ENCODE measurements at places on chromosomes 1 and 21.

GRCh38 chr1:213914392-213914791 lies 73.4 kb upstream of the PROX1 start:
- no peak for DNase-seq

GRCh38 chr1:205351984-205352713 lies 4.6 kb downstream of the KLHDC8A start:
- DNase-seq, result no peak

GRCh38 chr1:47911892-47912291 lies 85.3 kb downstream of the TRABD2B start:
- no peak for DNase-seq

GRCh38 chr1:176692431-176692830 lies 229.5 kb downstream of the PAPPA2 start:
- no peak for DNase-seq

- DNase-seq, result no peak
Measured at GRCh38 chr1:39877231-39877778, 6.0 kb downstream of the TRIT1 start.

DNA sequence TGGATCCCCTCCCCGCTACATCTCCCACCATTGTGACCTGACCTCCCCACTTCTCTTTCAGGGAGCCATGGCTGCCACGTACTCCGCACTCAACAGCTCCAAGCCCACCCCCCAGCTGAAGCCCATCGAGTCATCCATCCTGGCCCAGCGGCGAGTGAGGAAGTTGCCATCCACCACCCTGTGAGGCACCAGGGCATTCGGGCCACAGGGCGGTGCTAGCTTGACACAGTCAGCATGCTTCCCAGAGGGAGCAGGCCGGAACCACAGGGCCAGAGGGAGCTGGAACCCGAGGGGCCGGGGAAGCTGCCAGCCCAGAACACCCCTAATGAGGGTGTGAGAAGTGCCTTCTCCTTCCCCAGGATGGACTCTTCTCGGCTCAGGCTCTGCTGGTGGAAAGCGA lies 44.5 kb downstream of the RPS6KA1 start:
- DNase-seq, result no peak

DNA sequence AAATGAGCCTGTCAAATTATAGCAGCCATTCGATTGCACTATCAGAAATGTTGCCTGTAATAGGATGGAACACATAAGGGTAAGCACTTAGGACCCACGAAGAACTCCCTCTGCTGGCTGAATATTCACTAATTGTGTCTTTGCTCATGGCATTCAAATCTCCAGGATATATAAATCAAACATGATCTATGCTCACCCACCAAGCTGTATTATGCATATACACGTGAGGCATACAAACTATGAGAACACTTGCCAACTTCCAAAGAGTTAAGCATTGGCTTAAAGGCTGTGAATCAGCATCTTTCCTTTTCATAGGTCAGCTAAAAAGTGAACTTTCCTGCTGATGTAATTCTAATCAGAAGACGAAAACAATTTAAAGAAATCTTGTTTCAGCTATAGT lies 34.5 kb downstream of the TMPRSS15 start:
- DNase-seq, result peak; percentile 60

GRCh38 chr1:232108598-232108997 lies 482.0 kb downstream of the DISC1 start:
- no peak for DNase-seq

- DNase-seq, result peak; percentile 29
Measured at GRCh38 chr1:88985032-88985431, 7.4 kb downstream of the KYAT3 start.

GRCh38 chr1:54795841-54796468 lies 5.2 kb downstream of the TTC22 start:
- no peak for DNase-seq

- DNase-seq, result no peak
Measured at GRCh38 chr1:61426254-61426653, 298.7 kb downstream of the TM2D1 start.

DNA sequence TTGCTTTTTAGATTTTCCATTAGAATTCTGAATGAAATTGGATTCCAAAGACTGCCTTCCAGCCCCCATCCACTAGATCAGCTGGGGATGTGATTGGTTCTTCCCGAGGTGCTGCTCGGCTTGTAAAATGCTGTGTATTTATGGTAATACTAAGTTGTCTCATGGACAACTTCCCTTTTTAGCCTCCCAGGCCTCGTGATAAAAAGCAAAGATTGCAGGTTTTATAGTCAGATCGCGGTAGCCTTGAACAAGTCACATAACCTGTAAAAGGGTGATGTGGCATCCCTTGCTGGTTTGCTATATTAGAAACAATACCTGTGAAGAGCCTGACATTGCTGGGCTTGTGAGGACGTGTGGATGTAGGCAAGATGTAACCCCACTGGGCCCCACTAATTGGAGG lies 10.4 kb downstream of the MUL1 start:
- DNase-seq, result no peak

DNA sequence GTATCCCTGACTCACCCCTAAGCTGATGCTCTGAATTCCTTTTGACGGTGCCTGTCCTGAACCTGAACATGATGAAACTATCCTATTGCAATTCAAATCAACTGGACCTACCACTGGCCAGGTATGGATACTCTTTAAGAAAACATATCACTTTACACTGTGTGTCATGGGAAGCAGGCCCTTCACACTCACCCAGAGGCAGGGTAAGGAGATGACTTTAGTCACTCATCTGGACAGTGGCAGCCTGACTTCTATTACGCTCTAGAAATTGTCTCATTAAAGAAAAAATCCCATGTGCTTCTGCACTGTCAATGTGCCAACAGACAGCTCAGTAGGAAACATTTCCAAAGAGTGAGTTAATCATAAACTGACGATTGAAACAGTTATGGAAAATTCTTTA lies 94.3 kb downstream of the VAV3 start:
- no peak for DNase-seq

DNA sequence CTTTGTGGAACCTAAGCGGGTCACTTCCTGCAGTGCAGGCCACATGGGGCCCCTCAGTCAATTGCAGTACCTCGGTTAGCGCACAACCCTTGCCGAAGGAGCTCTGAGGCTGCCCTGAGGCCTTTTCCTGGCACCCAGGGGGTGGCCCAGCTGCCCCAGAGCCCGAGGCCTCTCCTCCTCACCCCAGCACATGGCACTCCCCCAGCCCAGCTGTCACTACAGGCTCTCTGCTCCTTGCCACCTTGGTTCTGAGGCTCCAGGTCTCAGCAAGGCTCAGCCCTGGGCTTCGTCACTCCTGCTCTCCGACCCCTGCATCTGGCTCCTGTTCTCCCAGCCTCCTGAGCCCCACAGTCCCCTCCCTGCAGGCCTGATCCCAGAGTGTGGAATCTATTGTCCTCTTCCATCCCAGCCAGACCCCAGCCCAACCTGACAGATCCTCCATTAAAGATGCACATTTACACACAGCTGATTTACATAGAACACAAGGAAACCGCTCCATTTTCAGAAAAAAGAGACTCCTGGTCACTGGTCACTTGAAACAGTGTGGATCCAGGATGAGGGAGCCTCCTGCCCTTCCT lies 192.8 kb upstream of the POU3F1 start:
- DNase-seq, result no peak

DNA sequence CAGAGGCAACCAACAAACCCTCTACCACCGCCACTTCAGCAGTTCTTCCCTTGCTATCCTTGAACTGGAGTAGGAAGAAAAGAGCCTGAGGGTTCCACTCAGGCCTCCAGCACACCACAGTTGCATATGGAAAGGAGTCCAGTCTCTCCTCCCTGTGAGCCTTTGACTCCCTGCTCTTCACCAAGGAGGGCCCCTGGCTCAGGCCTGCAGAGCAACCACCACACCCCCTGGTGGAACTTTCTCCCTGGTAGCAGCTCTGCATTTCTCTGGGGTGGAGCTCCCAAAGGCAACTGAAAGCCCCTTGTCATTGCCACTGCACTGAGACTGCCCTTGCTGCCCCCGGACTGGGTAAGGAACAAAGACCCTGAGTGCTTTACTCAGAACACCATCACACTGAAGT lies 1021.5 kb upstream of the ADGRL2 start:
- DNase-seq, result no peak

- no peak for DNase-seq
Measured at GRCh38 chr1:107262467-107263286, 121.8 kb downstream of the NTNG1 start.

DNA sequence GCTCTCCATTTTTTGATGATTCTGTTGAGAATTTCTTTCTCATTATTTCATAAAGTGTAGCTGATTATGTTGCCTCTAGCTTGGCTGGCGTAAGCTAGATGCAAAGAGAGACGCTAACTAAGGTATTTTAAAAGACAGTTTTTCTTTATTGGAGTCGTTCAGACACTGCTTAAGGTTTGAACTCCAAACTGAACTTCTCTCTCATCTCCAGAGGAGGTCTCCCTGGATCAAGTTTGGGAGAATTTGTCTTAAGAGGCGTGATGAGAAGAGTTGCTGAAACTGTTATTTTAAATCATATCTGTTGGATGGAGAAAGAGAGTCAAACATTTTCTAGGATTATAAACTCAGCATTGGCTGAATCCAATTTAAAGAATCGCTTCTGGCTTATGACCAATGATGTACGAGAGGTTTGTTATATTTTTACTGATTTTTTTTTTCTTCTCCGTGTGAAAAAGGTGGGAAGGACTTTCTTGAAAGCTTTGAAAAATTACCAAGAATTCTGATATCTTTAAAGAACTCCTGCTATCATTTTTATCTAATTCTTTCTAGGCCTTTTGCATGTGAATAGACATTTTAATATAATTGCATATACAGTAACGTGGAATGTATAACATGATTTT lies 34.0 kb downstream of the MAP3K7CL start:
- peak; percentile 85 for DNase-seq

- DNase-seq, result no peak
Measured at GRCh38 chr1:207067665-207068064, 14.6 kb downstream of the PFKFB2 start.

DNA sequence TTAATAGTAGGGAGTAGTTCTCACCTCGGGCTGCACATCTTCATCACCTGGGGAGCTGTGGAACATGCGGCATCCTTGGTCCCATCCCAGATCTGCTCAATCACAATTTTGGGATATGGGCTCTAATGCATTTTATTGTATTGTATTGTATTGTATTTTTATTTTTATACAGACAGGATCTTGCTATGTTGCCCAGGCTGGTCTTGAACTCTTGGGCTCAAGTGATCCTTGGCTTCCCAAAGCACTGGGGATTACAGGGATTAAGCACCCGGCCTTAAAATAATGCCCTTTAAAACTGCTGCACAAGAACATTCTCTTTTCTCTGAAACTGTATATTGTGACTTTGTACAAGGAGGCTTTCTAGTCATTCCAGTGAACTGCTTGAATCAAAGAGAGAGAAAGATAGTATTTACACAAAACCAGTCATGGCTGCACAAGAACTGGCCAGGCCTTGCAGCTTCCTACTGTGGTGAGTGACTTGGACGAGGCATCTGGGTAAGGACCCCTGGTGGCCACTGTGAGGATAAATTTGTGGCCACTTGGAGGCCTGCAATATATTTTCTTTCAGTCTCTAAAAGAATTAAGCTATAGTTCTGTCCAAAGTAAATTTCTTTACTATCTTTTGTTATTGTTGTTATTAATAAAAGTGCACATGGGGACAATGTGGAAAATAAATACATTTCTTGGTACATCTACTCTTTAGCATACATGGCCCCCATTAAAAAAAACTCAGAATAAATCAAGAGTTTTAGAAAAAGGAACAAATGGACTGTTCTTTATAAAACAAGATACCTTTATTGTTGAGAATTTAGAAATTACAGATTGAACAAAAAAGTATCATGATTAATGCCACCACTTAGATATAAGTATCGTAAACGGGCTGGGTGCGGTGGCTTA lies 48.0 kb downstream of the TBCE start:
- DNase-seq, result peak; percentile 90

DNA sequence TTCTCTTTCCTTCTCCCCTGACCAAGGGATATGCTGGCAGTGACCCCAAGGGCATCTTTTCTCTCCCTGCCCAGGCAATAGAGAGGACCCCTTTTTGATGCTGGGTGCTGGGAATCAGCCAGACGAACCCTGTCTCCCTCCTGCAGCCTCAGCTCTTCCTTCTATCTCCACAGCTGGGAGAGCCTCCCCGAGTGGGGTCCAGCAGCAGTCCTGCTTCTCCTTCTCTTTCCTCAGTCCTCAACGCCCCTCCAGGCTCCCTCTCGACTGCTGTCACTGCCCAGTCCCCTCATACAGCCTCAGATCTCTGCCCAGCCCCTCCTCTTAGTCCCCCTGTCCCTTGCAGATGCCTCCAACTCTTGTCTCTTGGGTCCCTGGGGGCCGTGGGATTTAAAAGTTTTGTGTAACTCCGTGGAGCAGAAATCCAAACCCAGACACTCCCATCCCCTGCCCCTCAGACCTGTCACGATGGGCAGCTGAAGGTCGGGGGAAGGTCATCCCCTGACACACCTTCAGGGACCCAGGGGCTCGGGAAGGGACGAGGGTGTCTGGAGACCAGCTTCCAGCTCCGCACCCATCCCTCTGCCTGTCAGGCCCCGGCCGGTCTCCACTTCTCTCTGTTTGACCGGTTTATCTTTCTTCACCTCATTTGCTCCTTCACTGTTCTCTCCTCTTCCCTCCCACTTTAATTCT lies 5.8 kb upstream of the ETV3L start:
- DNase-seq, result no peak

- no peak for DNase-seq
Measured at GRCh38 chr1:234838820-234839219, 228.8 kb upstream of the IRF2BP2 start.

DNA sequence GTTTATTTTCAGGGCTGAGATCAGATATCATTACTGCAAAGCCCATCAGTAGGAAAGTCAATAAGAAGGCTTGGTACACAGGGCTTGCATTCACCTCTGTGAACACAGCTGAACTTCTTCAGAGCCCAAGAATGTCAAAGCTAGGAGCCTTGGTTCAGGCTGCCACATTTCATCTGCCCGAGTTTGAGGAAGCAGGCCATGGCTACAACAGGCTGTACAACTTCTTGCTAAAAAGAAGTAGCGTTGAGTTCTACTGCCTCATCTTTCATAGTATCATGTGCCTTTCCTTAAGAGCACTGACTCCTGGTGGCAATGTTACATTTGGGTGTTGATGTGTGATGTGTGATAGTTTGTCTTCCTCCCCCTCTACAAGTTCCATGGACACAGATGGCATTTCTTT lies 10.1 kb downstream of the C1orf162 start:
- no peak for DNase-seq

GRCh38 chr1:96474985-96475743 lies 246.4 kb upstream of the PTBP2 start:
- DNase-seq, result no peak

DNA sequence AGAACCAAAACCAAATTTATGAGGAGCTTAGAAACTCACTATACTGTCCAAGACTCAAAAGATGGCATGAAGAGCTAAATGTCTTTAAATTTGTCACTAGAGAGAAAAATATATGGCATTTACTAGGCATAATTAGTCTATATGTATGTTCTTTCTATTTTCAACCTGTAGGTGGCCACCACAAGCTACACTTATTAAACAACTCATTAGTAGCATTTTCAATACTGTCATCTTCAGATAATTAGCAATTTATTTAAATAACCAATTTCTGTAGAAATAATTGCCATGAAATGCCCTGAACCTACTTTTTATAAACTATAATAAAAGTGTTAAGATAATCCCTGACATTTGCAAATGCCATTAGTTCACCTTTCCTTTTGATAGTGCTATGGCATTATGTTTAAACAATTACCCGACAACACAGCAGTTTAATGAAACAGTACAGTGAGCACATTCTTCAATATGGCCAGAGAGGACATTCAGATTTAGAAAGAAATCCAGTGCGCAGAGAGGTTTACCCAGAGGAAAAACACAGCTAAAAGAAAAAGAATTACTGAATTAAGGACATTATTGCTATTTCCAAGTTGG lies 522.5 kb downstream of the PTBP2 start:
- peak; percentile 64 for DNase-seq

GRCh38 chr21:37845535-37845934 lies 70.7 kb downstream of the KCNJ6 start:
- DNase-seq, result no peak

Measured in hematopoietic multipotent progenitor cell treated with erythropoietin and hydrocortisone succinate and interleukin-3 and kit ligand, for 4 days (in vitro differentiated cells).